Stimulated activated CD8-positive, alpha-beta memory T cell treated with anti-CD3 and anti-CD28 coated beads, Interleukin-4, amount 100 ng/mL, for 1 hour (primary cell): ENCODE measurements at places on chromosomes 7 and 10.

- DNase-seq: no peak
Observed at GRCh38 chr10:121262774-121263430, 335.3 kb downstream of the FGFR2 start.

GRCh38 chr10:99435986-99436638 lies 5.7 kb upstream of the GOT1 start:
- DNase-seq: no peak

- no peak for DNase-seq
Observed at GRCh38 chr10:101965075-101965765, 90.8 kb downstream of the ARMH3 start.

DNA sequence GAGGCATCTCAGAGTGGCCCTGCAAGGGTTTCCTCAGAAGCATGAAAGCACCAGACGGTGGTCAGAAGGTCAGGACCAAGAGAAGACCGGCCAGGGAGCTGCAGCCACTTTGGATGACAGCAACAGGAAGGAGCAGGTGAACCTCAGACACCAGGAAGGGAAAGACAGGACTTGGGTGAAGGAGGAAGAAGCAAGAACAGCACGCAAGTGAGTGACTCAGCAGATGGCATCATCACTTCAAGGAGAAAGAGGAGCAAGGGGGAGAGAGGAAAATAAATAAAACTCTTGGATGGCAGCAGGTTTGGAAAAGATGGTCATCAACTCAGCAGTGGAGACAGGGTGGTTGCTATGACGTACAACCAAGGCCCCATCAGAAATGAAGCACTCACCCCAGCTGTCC lies 31.6 kb downstream of the NCAPG2 start:
- no peak for DNase-seq

- DNase-seq: no peak
Observed at GRCh38 chr7:35657125-35657524, 37.8 kb downstream of the HERPUD2 start.

DNA sequence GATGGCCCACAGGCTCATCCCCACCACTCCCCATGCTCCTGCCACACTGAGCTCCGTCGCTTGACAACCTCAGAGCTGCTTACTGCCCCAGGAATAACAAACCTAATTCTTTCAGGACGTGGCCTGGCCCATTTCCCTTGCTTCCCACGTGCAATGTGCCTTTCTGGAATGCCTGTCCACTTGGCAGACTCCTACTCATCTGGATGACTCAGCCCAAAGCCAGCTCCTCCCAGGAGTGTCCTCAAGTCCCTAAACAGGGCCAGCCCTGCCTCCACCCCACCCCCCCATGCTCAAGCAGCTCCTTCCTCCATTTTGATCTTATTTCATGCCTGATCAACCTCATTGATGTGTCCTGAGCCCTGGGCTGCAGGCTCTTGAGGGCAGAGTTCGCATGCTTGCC lies 164.9 kb upstream of the RNF32 start:
- DNase-seq: no peak

GRCh38 chr7:30682212-30683083 lies at the start of gene CRHR2:
CRHR2 (minus strand) TSS chr7:30682456; CDS start chr7:30682280, 176 bp downstream.
- no peak for DNase-seq

- DNase-seq: no peak
Observed at GRCh38 chr7:137933270-137934017, 68.4 kb downstream of the CREB3L2 start.
